ENCODE measurements at places on chromosomes 11 and 22.

GRCh38 chr22:46092011-46092410, 58.3 kb upstream of the PPARA start:
- DNase-seq: no peak

- no peak for DNase-seq
These were observed 10.5 kb downstream of the ZMAT5 start for GRCh38 chr22:29756341-29756740.

DNA sequence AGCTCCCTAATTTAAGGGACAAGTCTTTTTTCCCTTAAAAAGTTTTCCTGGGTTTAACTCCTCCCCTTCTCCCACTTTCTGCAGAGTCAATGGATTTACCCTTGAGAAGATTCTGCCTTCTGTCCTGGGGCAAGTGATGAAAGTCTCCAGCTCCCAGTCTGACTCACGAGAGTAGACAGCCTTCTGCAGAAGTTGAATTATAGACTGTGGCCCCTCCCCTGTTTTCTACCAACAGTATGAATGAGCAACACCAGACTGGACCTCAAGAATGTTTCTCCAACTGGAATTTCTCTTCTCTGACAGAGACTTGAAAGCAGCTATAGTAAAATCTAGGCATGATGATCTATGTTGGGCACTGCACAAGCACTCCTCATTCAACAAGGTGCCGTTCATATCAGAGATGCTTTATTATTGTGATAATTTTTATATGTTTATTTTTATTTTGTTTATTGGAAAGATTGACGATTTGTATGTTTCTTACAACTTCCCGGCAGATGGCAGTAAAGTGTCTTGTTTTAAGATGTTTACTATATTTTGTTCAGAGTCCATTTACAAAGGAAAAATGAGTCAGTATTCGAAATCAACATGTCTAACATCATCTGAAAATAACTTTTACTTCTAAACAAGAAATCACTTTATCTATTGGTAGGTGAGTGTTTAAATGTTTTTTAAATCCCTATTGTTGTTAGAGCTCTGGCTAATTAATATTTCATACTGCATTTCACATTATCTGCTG, 56.6 kb downstream of the LMO2 start:
- no peak for DNase-seq

- no peak for DNase-seq
These were observed 44.5 kb downstream of the FEZ1 start for GRCh38 chr11:125451400-125452124.

DNA sequence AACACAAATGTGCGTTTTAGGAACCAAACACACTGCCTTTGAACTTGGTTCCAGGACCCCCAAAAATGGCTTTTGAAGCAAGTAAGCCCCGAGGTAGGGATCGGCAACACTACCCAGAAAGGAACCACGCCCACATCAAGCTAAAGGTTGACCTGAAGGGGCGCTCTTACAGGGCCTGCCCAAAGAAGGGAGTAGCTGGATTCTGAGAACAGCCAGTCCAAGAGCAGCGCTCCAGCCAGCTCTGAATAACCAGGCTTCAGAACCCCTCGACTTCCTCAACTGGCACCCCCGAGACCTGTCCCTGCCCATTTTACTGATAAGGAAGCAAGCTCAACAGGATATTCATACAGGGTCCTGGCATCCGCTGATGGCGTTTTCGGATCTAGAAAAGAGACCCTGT, 18.9 kb upstream of the MOB2 start:
- no peak for DNase-seq

DNA sequence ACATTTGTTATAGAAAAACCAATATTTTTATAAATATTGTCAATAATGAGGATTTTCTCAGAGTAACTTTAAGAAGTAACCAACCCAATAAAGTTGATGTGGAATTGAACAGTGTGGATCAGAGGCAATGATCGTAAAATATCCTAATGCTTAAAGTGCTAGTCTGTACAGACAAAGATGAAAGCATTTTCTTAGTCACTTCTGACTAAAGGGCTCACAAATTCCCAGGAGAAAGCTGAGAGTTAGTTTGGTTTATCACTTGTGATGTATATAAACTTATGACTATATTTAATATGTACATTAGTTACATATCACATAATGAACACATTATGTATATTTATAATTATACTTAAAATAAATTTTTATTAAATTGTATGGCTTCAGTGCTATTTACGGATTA, 25.4 kb upstream of the DDI1 start:
- no peak for DNase-seq

DNA sequence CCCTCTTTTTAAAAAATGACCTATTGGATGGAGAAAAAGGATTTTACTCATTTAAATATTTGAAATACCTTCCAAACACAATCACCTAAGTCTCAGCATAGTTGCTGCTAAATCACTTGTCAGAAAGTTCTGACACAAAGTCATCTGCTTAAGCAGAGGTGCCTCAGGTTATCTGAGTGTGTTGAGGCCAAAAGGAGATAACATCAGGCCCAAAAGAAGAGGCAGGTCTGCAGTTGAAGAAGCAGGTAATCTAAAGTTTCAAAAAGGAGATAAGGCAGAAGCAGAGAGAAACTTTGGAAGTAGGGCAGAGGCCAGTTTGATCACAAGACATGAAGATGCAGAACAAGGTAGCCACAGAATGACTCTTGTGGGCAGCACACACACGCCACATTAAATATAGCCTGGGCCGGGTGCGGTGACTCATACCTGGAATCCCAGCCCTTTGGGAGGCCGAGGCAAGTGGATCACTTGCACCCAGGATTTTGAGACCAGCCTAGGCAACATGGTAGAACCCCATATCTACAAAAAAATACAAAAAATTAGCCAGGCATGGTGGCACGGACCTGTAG, 175.7 kb upstream of the API5 start:
- no peak for DNase-seq

GRCh38 chr11:69637941-69638871, 2.8 kb upstream of the CCND1 start:
- DNase-seq: peak; percentile 35

DNA sequence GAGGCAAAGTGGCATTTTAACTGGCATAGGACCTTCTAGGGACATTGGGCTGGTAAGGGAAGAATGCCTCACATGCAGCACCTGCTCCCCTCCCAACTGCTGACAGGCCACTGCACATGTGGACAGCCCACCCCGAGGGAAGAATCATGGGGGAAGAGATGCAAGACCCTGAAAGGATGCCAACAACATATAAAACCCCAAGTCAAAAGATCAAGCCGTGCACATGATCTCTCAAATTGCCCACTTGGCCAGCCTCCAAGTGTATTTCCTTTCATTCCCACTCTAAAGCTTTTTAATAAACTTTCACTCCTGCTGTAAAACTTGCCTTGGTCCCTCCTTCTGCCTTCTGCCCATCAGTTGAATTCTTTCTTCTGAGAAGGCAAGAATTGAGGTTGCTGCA, 947.8 kb upstream of the CCDC90B start:
- no peak for DNase-seq

DNA sequence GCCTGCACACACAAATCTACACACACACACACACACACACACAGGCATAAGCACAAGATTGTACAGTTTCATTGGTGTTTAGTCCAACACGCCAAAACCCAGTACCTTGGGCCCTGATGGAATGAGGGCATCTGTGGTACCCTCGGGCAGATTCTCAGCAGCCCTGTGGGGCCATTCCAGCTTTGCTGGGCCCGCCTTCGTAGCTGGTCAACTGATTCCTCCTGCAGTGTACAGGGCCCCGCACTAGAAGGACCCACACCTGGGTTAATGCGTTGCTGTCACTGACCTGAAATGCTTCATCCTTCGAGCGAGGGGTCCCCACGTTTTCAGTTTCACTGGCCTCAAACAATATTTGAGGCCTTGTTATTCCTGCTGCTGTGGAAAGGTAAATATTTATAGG, 731.2 kb downstream of the BRD1 start:
- no peak for DNase-seq

DNA sequence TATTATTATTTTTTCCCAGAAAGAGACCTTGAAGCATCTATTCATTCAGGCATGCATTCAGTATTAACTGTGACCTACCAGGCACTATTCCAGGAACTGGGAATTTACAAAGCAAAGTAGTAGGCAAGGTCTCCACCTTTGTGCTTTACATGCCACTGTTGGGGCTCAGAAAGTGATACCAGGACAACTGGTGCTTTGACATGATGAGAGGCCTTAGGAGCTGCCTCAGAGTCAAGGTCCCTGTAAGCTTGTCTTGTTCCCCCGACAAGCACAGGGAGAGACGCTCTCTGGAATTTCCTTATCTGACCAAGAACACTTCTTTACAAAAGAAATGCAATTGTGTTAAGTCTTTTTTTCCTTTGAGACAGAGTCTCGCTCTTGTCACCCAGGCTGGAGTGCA, 2.3 kb upstream of the HMOX1 start:
- DNase-seq: no peak

- no peak for DNase-seq
These were observed 345.8 kb downstream of the BRD1 start for GRCh38 chr22:49481659-49482399.

- DNase-seq: no peak
These were observed 7.0 kb downstream of the PTPRJ start for GRCh38 chr11:47987310-47987709.

- no peak for DNase-seq
These were observed 5.5 kb upstream of the IGSF22 start for GRCh38 chr11:18731441-18731840.

DNA sequence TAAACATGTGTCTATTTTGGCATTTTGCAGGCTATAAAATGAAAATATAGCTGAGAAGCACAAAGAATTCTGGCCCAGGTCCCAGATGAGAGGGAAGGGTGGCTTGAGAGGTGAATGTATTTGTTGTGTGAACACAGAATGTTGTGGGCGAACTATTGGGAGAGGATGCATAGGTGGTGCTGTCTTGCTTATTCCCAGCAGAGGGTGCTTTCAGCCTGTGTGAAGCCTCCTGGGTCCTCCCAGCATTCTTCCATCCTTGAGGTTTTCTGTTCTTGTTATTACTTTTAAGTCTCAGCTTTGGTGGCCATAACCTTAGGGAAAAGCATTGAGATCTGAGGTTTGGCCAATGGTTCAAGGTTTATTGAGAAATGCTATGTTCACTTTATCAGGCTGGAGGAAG, 108.7 kb upstream of the SNX19 start:
- no peak for DNase-seq

DNA sequence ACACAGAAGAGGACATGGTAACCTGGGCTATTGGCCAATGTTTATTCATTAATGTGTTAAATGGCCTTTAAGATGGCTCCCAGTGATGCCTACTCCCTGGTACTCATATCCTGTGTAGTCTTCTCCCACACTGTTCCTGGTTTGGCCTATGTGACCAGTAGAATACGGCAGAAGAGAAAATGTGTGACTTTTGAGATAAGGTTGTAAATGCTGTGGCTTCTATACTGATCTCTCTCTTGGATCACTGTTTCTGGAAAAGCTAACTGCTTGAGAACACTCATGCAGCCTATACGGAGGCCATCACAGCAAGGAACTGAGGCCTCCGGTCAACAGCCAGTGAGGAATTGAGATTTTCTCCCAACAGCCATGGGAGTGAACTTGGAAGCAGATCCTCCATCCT, 24.1 kb downstream of the MAML2 start:
- DNase-seq: no peak

GRCh38 chr22:31400023-31400397, 606 bp downstream of the DRG1 start:
- DNase-seq: no peak

DNA sequence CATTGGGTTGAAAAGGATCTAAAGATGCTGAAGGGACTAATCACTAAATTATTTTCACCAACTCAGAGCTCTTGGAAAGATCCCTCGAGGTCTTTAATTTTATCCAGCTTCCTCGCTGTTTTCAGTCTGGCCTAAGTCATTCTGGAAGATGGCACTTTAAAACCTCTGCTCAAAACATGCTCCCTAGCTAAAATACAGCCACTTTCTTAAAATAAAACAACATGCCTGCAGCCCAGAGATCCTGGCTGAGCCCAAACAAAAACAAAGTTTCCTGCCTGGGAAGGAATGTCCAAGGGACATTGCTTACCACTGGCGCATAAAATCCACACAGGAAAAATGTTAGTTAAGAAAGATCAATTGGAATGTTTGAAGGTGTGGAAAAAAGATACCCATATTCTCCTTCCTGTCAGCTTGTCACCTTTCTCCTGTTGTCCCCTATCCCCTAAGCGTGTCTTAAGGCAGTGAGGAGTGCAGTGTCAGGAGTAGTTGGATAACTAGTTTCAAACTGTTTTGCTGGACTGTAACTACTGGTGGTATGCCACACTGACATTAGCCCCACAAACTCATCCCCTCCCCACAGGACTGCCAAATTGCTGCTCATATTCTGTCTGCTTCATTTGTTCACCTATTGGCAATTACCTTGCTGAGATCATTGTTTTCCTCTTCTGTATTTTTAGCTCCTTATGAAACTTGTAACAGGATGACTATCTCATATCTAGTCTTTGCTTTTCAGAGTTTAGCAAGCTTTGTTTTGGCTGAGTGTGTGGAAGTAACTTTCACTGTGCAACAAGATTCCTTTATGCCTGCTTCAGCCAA, 108.3 kb upstream of the SESN3 start:
- DNase-seq: no peak

- DNase-seq: peak; percentile 42
These were observed 29.6 kb downstream of the RTN4R start for GRCh38 chr22:20238536-20238900.

- DNase-seq: no peak
These were observed 314.0 kb upstream of the CTSC start for GRCh38 chr11:88651556-88651955.

- DNase-seq: no peak
These were observed 430.4 kb downstream of the TBC1D22A start for GRCh38 chr22:47192651-47193437.

DNA sequence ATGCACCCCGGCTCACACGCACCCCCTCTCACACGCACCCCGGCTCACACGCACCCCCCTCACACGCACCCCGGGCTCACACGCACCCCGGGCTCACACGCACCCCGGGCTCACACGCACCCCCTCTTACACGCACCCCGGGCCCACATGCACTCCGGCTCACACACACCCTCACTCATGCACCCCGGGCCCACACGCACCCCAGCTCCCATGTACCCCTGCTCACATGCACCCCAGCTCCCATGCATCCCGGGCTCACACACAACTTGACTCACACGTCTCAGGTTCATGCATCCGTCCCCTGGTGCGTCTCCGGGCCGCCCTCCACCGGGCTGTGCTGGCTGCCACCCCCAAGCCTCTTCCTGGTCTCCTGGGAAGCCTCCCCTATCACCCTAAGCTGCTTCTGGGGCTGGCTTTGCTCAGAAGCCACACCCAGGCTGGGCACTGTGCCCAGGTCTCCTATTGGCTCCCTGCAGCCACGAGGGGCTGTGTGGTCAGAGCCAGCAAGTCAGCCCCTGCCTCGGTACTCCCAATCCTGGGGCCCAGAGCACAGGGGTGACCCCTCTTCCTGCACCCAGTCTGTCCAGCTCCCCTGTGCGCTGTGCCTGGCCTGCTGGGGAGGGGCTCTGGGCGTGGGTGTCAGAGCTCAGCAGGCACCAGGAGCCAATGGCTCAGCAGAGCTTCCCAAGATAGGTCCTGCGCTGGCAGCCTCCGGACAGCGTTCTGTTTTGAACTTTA, 16.9 kb downstream of the TSPAN4 start:
- DNase-seq: no peak

GRCh38 chr22:21698430-21699329, 32.9 kb downstream of the PPIL2 start:
- DNase-seq: no peak

- DNase-seq: no peak
These were observed 6.9 kb downstream of the RDX start for GRCh38 chr11:110289472-110289871.
